ENCODE measurements at places on chromosomes 16 and 17.

DNA sequence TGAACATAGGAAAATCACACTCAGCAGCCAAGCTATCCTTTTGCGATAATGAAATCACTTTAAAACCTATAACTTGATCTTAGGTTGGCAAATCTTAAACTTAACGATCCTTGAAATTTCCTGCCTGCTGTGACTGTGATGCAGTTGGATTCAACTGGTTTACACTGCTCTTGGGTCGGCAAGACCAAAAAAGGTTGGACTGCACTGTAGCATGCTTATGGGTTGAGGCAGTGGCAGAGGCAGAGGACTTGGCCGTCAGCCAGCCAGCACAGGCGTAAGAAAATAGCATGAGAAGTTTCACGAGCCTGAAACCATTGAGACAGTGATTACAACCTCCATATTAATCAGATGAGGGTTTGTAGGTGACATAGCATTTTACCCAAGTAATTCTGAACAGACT is 21.4 kb downstream of the WSB1 start:
- no peak for DNase-seq

DNA sequence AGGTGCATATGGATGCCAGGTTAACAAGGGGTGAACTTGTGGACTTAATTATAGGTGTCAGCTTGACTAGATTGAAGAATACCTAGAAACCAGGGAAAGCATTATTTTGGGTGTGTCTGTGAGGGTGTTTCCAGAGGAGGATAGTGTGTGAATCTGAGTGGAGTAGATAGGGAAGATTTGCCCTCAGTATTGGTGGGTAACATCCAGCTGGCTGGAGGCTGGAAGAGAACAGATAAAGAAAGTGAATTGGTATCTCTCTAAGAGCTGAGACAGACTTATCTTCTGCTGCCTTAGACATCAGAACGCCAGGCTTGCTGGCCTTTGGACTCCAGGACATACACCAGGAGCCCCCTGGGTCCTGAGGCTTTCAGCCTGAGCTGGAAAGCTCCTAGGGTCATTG is 75.2 kb downstream of the CDRT15 start:
- DNase-seq = no peak

DNA sequence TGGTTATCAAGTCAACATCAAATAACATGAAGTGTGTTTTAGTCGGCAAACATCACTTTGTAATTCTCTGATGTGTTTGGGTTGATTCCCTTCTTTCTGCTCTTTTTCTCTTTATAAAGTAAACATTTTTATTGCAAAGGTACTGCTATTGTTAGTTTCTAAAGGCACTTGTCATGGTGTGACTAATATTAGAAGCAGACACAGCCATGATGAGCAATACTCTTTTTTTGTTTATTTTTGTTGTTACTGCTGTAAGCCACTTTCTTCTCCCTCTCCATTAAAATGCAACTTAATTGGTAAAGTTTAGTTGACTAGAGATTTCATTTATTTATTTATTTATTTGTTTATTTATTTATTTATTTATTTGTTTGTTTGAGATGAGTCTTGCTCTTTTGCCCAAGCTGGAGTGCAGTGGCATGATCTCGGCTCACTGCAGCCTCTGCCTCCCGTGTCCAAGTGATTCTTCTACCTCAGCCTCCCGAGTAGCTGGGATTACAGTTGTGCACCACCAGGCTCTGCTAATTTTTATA is 424.7 kb downstream of the WWOX start:
- no peak for DNase-seq

DNA sequence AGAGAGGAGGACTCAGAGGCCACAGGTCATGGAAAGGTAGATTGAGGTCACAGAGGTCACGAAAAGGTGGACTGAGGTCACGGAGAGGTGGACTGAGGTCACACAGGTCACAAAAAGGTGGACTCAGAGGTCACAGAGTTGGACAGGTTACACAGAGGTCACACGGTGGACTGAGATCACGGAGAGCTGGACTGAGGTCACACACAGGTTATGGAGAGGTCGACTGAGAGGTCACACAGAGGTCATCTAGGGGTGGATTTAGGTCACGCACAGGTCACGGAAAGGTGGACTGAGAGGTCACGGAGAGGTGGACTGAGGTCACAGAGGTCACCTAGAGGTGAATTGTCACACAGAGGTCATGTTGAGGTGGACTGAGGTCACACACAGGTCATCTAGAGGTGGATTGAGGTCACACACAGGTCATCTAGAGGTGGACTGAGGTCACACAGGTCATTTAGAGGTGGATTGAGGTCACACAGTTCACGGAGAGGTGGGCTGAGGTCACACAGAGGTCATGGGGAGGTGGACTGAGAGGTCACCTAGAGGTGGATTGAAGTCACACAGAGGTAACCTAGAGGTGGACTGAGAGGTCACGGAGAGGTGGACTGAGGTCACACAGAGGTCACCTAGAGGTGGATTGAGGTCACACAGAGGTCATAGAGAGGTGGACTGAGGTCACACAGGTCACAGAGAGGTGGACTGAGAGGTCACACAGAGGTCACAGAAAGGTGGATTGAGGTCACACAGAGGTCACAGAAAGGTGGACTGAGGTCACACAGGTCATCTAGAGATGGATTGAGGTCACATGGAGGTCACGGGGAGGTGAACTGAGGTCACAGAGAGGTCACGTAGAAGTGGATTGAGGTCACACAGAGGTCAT is 26.7 kb upstream of the JPT2 start:
- DNase-seq = no peak

- DNase-seq = no peak
Observed at GRCh38 chr16:11706180-11706742, 36.4 kb downstream of the TXNDC11 start.

GRCh38 chr16:47977802-47978201 is 178.0 kb downstream of the ABCC12 start:
- DNase-seq = no peak

Data from activated CD4-positive, alpha-beta T cell treated with anti-CD3 and anti-CD28 coated beads for 24 hours (primary cell).